ENCODE measurements at places on chromosomes 2 and 18. TPM values are rescaled to one million over a fixed set of nuclear protein-coding genes. Genes with fewer than 3 reads are reported as not detected.

Gene CYRIA
- total RNA-seq = 12.5 TPM

Gene ANKMY1
- 14.0 TPM for total RNA-seq

DNA sequence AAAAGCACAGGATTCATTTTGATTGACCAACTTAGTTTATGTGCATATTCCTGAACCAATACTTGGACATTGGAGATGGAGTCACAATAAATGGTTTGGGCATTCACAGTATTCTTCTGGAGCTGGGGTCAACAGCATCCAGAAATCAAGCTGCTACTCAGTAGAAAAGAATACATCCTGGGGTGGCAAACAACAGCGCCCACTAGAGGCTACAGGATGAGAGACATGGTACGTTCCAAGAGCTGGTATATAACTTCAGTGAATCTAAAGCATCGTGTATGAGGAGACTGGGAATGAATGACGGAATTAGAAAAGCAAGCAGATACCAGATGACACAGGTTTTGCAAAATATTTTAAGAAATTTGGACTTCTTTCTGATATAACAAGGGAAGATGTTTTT, 142.9 kb upstream of the FIGN start:
- no peak overlapping the region for H3K27ac ChIP-seq
- H3K4me3 ChIP-seq = no peak overlapping the region
- no peaks in the 10 kb centered on the region for H3K36me3 ChIP-seq
- H3K27me3 ChIP-seq = no peaks in the 10 kb centered on the region
- no peak for DNase-seq
- H3K4me1 ChIP-seq = peaks cover 4% of the 10 kb centered on the region

DNA sequence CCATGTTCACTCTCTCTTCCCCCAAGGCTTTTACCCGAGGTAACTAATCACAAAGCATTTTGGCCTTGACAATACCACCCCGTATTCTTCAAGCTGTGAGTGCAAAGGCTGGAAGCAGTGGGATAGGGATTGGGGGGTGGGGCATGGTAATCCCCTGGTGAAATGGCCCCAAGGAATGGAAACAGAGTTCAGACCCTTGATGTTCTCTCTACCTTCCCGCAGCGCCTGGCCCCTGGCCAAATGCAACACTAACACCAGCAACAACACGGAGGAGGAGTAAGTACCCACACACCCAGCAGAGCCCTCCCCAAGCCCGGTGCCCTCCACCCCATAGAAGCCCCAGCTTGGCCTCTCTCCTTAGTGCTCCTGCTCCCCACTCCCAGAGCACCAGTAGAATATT, 36.9 kb downstream of the CNGA3 start:
- H3K4me1 ChIP-seq = peaks cover 12% of the 10 kb centered on the region
- H3K36me3 ChIP-seq = no peaks in the 10 kb centered on the region
- no peaks in the 10 kb centered on the region for H3K27me3 ChIP-seq
- DNase-seq = no peak
- H3K4me3 ChIP-seq = no peak overlapping the region

GRCh38 chr2:170818752-170819470, 2.2 kb downstream of the GAD1 start:
- H3K27me3 ChIP-seq = peaks cover 98% of the 10 kb centered on the region
- H3K36me3 ChIP-seq = no peaks in the 10 kb centered on the region
- no peak for DNase-seq
- H3K27ac ChIP-seq = no peak overlapping the region

- H3K27ac ChIP-seq = no peak overlapping the region
- no peak for DNase-seq
- H3K36me3 ChIP-seq = peaks cover 17% of the 10 kb centered on the region
- no peak overlapping the region for H3K4me3 ChIP-seq
- no peaks in the 10 kb centered on the region for H3K27me3 ChIP-seq
- H3K4me1 ChIP-seq = peaks cover 3% of the 10 kb centered on the region
These were observed 85.5 kb downstream of the SMAD2 start for GRCh38 chr18:47844828-47845498.

DNA sequence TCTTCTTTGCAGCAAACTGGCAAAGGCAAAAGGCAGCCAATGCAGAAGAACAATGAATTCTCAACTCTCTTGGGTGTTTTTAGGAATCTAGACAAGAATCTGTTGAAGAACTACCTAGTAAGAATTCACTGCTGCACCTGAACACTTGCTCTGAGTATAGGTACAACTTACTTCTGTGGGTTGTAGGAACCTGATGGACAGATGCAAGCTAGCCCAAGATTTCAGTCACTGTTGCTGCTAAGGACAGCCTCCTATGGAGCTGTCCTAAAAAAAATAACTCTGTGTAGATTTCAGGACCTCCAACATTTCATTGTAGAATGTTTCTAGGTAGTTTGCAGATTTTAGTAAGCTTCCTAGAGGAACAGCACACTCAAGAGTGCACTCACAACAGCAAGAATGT, 363.5 kb downstream of the CBLN2 start:
- H3K27ac ChIP-seq = no peak overlapping the region
- H3K27me3 ChIP-seq = no peaks in the 10 kb centered on the region
- no peak for DNase-seq
- no peaks in the 10 kb centered on the region for H3K4me1 ChIP-seq
- H3K4me3 ChIP-seq = no peak overlapping the region
